ENCODE measurements at places on chromosomes 13 and 19. TPM values are rescaled to one million over a fixed set of nuclear protein-coding genes. Genes with fewer than 3 reads are reported as not detected.

GRCh38 chr13:48492096-48492440 is 40.8 kb downstream of the RCBTB2 start:
- DNase-seq = no peak

- no peak for DNase-seq
Observed at GRCh38 chr19:12828494-12828893, 5.9 kb downstream of the RTBDN start.

DNA sequence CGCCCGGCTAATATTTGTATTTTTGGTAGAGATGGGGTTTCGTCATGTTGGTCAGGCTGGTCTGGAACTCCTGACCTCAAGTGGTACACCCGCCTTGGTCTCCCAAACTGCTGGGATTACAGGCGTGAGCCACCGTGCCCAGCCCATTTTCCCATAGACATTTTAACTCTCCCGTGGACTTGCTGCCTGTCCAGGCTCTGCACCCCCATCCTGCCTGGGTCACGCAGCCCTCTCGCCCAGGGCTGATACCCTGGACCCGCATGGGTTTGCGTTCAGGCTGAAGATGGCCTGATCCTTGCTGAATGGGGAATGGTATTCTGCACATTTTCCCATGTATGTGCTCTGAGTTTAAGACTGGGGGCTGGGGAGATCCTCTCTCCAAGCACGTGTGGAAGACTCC is 46.0 kb upstream of the RANBP3 start:
- no peak for DNase-seq

- DNase-seq = no peak
Observed at GRCh38 chr13:110257408-110257807, 49.5 kb downstream of the COL4A1 start.

DNA sequence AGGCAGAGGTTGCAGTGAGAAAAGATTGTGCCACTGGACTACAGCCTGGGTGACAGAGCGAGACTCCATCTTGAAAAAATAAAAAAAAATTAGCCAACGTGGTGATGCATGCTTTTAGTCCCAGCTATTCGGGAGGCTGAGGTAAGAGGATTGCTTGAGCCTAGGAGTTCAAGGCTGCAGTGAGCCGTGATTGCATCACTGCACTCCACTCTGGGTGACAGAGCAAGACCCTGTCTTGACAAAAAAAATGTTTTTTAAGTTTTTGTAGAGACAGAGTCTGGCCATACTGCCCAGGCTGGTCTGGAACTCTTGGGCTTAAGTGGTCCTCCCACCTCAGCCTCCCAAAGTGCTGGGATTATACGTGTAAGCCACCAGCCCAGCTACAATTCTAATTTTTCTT is 22.4 kb upstream of the LSM14A start:
- DNase-seq = no peak

DNA sequence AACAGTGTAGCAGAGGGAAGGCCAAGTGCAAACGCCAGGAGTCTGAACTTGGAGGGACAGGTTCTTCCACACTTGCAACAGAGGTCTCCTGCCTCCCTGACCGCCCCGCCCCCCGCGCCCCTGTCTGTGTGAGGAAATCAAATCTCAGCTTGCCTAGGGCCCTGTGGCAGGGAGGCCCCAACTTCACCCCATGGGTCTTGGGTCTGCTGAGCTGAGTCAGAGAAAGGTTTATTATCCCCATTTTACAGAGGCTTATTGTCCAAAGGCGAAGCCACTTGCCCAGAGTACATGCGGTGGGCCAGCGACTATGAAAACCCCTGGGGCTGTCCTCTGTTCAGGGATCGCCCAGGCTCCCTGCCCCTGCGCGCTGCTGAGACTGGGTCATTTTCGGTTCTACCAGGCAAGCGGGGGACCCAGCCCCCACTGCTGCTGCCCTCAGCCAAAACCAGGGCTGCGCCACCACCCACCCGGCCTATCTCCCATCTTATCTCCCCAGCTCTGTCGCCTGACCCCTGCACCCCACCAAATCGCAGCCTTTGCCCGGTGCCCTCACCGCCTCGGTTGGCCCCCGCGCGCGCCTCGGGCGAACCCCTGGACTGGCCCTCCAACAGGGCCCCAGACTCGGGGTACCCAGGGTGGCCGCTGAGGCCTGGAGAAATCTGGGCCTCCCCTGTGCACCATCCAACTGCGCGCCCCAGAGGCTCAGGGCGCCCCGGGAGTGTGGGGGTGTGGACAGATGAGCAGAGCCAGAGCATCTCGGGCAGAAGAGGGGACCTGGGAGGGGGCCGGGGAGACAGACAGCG is 850 bp upstream of the CERS4 start:
- DNase-seq = peak; percentile 23

DNA sequence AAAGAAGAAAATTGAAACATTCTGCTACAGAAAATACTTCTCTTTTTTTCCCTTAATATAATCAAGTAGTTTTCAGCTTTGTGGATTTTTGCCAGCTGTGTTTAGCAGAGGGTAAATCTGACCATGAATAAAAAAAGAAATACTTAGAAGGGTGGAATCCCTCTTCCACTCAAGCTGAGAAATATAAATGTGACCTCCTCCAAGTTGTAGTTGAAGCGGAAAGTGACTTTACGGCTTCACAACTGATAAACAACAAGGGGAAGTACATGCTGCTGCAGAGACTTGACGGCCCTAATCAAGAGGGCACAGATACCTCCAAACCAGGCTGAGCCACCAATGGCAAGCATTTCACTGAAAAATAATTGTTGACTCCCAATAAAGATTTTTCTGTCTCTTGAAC is 785.0 kb downstream of the SLITRK5 start:
- DNase-seq = no peak

DNA sequence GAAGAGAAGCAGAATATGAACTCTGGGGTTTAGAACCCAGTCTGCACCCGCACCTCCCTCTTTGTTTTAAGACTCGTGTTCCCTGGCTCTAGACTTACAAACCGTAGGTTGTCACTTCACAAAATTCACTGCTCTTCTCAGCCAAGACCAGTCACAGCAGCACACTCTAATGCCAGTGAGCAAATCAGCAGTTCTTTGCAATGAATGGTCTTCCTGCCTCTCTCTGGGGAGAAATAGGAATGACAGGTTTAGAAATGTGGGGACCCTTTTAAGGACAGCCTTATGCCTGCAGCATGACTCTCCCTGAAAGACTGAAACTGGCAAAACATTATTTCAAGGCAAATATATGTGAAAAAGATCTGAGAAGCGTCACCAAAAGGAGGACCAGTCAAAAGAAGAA is 156.9 kb downstream of the KCTD15 start:
- DNase-seq = no peak

GRCh38 chr19:8612807-8613171 is 2.3 kb upstream of the ADAMTS10 start:
- no peak for DNase-seq

DNA sequence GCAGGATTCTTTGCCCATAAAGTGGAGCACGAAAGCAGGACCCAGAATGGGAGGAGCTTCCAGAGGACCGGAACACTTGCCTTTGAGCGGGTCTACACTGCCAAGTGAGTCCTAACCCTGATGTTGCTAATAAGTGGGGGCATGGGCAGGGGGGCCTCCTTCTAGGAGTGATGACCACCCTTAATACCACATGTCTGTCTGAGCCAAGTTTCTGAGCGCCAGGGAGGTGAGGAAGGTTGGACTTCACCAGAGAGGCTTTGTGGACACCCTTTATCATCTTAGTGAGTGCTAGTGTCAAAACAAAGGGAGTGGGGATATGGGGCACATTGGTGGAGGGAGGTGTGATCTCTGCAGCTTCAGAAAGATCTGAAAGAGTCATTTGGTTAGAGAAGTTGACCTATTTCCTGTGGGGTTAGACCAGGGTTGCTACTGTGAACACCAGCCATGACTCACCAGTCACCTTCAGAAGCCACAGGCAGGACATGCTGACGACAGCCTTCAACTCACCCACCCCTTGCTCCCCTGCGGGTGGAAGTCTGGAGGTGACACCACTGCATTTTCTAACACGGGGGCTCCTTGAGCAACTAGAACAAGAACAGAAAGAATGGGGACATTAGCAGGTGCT is 8.8 kb downstream of the ALOX5AP start:
- DNase-seq = peak; percentile 53

- DNase-seq = no peak
Observed at GRCh38 chr19:1213391-1214286, 8.1 kb downstream of the STK11 start.

GRCh38 chr19:11887611-11888531 is at the start of gene ZNF69:
Gene ZNF69, plus strand, starts transcription at chr19:11887782. Its CDS starts 142 bp downstream, at chr19:11887924.
- DNase-seq = peak; percentile 61

DNA sequence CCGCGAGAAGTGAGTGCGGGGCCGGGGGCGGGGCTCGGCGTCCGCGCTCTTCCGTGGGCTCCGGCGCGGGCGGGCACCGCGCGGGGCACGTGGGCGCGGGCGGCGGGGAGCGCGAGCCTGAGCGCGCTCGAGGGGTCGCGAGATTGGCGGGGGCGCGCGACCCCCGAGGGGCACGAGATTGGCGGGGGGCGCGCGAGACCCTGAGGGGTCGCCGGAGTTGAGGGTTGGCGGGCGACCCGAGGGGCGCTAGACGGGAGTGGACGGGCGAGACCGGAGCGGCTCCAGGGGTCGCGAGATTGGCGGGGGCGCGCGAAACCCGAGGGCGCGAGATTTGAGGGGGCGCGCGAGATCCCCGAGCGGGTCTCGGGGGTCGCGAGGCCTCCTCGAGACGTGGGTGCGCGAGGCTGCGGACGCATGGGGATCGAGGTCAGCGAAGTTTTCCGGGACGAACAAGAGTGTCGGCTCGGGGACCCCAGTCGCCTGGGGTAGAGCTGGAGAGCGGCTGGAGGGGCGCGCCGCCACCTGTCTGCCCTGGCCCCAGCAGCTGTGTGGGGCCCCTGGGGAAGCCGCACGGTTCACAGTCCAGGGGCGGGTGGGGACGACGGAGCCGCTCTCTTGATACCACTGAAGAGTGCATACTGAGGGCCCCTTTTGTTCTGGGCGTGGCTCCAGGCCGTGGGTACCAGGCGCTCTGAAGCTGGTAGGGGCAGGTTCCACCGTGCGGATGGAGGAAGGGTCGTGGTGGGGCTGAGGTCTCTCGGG is 682 bp downstream of the SSBP4 start:
- DNase-seq = no peak

DNA sequence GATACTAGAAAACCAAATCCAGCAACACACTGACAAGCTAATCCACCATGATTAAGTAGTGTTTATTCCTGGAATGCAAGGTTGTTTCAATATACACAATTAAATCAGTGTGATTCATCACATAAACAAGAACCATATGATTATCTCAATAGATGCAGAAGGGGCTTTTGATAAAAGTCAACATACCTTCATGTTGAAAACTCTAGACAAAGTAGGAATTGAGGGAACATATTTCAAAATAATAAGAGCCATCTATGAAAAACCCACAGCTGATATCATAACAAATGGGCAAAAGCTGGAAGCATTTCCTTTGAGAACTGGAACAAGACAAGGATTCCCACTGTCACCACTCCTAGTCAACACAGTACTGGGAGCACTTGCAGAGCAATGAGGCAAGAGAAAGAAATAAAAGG is 213.6 kb upstream of the CSNK1A1L start:
- no peak for DNase-seq

- DNase-seq = no peak
Observed at GRCh38 chr19:32302778-32303177, 42.6 kb upstream of the ZNF507 start.

- DNase-seq = no peak
Observed at GRCh38 chr13:73835138-73835721, 299.0 kb downstream of the KLF12 start.

Gene PRR20C
- total RNA-seq = not detected

Gene PSG5
- total RNA-seq = not detected

Gene SWSAP1
- total RNA-seq = 5.1 TPM

Gene ZNF211
- 22.0 TPM for total RNA-seq

Gene LGALS7B
- total RNA-seq = not detected

Gene MAP2K2
- 126 TPM for total RNA-seq
